Stimulated activated CD4-positive, alpha-beta T cell treated with anti-CD3 and anti-CD28 coated beads, TNF-alpha, amount 100 ng/mL, for 1 hour (primary cell): ENCODE measurements at places on chromosomes 4 and X.

DNA sequence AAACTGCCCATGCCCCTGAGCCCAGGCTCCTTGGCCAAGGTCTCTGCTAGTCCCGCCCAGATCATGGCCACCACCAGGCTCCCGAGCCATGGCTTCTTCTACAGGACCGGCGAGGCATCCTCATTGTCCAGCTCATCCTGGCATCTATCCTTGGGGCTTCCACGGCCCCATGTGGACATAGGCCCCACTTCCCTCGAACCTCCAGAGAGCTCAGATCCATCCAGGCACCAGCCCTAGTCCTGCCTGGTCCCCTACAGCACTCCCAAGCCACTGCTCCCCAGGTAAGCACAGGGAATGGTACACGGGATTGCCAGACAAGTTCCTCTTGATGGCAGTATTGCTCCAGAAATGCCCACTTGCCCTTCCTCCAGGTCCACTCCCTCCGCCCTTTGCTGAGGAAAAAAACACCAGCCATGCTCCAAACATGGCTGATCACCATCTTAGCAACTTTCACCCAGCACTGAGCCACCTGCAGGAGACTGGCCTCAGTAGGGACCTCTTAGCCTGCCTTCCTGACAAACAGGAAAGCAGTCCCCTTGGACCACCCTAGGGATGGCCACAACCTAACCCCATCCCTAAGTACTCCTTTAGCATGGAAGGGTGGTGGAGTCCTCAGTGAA is 272.1 kb upstream of the AGTR2 start:
- DNase-seq = no peak

GRCh38 chr4:82403725-82404124 is 26.5 kb downstream of the HNRNPDL start:
- DNase-seq = no peak

DNA sequence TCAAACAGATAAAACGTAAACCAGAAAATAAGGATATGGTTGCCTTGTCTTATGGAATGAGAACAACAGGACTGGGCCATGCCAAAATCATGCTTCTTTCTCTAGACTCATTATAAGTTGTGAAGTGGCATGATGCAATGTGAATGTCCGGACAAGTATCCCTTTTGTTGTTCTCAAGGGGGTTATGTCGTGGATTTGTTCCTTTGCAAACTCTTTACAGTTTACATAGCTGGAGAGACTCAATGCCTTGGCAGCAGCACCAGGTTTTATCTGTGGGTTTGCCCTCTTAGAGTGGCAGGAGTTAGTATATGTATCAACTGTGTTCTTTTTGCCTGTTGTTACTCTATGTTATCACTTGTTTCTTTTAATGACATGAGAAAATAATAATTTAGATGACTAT is 41.4 kb downstream of the SPRY1 start:
- DNase-seq = no peak

DNA sequence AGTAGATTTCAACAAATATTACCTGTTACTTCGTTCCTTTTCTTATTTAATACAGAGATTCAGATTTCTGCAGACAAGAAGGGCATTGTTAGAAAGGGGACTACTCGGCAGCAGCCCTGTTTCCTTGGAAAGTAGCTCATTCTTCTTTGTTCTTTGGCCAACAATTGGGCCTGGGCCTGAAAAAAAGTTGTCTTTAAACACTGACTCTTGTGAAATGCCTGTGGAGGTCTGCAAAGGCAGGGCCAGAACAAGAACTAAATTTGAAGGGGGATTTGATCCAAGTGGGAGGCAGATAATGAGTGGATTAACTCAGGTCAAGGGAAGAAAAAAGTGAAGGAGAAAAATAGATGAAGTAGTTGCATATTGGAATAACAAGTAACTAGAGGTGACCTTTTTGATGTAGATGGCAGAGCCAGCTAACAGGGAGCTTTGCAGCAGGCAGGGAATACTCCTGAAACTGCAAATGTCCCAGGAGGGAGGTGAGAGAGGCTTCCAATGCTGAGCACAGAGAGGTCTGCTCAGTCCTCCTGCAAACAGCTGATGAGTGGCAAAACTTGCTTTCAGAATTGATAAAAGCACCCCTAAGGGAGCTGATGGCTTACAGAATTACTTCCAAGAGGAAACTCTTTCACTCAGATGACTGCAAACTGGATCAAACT is 393.2 kb upstream of the HS3ST1 start:
- no peak for DNase-seq

GRCh38 chrX:132207996-132208395 is 11.3 kb downstream of the RAP2C start:
- DNase-seq = no peak

GRCh38 chr4:182449186-182449929 is 206.2 kb downstream of the TENM3 start:
- DNase-seq = no peak

DNA sequence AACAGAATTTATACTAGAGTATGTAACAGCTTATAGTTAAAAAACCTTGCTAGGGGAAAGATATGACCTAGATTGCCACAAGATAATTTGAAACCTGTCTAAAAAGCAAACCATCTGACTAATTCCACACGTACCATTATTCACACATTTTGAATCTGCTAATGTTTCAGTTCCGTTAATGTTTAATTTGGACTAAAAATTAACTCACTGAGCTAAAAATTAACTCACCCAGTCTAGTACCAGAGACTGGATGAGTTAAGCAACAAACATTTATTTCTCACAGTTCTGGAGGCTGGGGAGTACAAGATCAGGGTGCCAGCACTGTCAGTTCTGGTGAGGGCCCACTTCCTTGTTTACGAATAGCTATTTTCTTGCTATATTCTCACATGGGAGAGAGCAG is 231.5 kb upstream of the DIAPH2 start:
- no peak for DNase-seq

- DNase-seq = no peak
Observed at GRCh38 chrX:22987452-22987851, 12.3 kb upstream of the DDX53 start.

- no peak for DNase-seq
Observed at GRCh38 chr4:139782926-139783522, 117.4 kb downstream of the MGST2 start.

DNA sequence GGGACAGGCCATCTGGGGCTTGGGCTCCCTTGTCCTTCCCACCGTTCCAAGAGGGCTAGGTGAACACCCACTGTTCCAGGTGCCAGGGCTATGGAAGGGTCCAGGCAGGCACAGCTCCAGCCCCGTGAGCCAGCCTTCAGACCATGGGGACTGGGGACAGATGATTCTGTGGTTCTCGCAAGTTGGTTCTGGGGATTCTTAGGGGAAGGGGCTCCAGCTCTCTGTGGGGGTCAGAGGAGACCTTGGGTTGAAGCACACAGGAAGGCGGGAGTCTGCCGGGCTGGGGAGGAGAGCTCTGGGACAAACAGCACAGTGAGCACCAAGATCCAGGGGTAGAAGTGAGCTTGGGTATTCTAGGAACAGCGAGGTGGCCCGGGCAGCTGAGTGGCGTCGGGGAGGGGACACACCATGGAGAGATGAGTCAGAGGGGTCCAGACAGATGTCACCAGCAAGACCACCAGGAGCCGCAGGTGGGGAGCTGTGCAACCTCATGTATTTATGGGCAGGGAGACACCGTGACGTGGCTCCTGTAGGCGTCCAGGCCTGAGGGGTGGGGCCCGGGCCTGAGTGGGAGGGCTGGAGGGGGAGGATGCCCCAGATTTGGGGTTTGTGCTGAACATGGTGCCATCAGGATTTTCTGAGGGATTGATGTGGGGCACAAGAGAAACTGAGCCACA is 48.8 kb upstream of the HMX1 start:
- DNase-seq = no peak

GRCh38 chrX:132795181-132795580 is 163.2 kb downstream of the HS6ST2 start:
- DNase-seq = no peak

DNA sequence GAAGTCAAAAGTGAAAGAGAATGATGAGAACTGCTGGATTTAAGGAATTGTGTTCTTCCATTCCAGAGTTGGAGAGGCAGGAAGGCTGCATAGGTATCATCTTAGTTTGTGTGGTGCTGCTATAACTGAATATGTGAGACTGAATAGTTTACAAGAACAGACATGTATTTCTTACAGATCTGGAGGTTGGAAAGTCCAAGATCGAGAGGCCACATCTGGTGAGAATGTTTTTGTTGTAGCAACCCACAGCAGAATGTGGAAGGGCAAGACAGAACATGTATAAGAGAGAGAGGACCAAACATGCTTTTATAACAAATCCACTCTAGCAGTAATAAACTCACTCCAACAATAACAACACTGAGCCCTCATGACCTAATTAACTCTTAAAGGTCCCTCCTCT is 408.6 kb downstream of the FAM47B start:
- no peak for DNase-seq

GRCh38 chrX:23907111-23907497 is 634 bp downstream of the APOO start:
- DNase-seq = no peak

GRCh38 chr4:144589512-144589911 is 56.4 kb upstream of the HHIP start:
- DNase-seq = no peak

- DNase-seq = no peak
Observed at GRCh38 chrX:106247162-106247561, 79.1 kb downstream of the PWWP3B start.

DNA sequence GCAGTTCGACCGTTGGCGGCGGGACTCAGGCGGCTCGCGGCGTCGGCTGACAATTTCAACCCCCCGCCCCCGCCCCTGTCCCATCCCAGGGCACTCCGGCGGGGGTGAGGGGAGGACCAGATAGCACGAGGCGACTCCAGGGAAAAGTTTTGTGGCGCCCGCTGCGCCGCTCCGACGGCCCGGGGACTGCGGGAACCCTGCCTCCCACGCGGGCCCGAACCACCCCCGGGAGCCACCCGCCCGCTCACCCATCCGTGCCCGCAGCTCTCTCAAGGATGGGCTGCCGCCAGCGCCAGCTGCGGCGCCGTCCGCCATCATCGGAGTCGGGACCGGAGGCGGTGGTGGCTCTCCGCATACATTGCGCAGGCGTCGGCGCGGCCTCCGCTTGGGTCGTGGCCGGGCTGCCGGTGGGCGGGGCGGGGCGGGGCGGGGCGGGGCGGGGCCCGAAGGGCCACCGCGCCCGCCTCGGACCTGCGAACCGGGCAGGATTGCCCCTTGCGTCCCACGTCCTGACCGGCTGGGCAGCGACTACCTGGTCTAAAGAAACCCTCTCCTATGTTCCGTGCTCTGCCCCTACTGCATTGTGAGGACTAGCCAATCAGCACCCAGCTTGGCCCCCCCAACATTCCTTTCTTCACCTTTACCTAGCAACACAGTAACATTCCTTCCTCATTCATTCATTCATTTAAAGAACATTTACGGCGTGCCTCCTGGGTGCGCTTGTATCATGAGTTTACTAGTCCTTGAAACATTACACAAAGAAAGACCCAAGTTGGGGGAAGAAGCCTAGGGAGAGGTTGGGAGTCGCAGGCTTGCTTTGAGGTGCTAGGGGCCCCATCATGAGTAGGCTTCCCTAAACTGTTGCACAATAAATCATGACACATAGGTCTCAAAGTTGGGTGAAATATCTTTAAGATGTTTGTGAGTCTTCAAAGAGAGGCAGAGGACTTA is at the start of gene MAP7D3:
TSS of gene MAP7D3 (minus strand) at position 360 of the 951 bp plus-strand sequence. CDS start at position 318, 42 bp downstream.
- DNase-seq = peak; percentile 28

DNA sequence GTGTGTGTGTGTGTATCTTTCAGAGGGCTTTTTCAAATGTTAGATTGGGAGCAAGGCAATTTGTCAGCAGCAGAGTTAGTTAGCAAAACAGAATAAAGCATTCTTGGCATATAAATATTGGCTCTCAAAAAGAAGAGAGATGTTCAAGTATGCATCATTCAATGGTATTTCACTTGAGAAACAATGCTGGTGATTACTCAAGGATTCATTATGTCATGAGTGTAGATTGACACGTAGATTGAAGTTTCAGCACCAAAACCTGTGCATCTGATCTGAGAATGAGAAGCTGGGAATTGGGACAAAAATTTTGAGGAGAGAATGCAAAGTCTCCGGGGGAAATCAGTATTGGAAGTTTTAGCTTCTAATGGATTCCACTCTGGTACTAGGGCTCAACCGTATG is 241.4 kb downstream of the FRMPD4 start:
- DNase-seq = no peak

DNA sequence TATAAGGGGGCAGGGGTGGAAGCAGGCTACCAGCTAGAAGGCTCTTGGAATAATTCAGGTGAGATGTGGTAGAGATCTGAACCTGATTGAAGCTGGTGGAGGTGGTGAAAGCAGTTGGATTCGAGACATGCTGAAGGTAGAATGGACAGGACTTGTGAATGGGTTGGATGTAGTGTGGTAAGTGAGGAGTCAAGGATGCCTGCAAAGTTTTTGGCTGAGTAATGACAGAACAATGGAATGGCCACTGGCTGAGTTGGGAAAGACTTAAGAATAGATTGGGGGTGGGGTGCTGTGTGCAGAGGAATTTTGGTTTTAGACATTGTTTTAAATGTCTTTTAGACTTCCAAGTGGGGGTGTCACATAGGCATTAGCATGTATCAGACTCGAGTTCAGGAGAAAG is 33.5 kb downstream of the HPF1 start:
- no peak for DNase-seq

GRCh38 chrX:147962476-147962875 is 18.7 kb upstream of the FMR1NB start:
- DNase-seq = no peak

DNA sequence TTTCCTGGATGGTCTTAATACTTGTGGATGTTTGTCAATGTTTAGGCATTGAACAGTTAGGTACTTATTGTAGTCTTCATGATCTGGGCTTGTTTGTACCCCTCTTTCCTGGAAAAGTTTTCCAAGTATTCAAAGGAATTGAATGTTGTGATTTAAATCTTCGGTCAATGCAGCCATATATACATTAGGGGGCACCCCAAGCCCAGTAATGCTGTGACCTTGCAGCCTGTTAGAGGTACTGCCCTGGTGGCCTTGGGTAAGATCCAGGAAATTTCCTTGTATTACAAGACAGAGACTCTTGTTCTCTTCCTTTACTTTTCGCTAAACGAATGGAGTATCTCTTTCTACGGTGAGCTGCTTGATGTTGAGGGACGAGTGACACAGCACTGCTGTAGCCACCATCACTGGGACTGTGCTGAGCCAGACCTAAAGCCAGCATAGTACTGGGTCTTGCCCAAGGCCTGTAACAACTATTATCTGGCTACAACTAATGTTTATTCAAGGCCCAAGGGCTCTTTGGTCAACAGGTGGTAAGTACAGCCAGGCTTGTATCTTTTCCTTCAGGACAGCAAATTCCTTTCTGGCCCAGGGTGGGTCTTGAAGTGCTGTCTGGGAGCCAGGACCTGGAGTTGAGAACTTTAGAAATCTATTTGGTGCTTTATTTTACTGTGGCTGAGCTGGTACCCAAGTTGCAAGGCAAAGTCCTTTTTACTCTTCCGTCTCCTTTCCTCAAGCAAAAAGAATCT is 118.3 kb upstream of the ATOH1 start:
- DNase-seq = no peak

- no peak for DNase-seq
Observed at GRCh38 chr4:75844151-75844662, 58.0 kb downstream of the PPEF2 start.

DNA sequence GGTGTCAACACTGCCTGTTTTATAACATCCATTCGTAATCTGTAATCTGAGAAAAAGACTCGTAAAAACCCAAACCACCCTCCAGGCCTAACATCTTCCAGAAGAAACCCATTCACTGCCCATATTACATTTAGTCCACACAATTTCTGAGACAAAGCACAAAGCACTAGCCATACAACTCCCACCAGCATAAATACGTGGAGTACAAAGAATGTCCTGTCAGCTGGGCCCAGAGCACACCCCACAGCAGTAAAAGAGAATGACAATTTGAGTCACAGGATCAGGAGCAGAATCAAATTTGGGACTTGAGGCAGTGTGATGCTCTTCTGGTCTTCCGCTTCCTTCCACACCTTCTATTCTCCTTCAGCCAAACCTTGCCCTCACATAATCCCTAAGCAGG is 6.8 kb downstream of the MECP2 start:
- DNase-seq = no peak
